Activated effector memory CD4-positive, alpha-beta T cell treated with Interleukin-2 at 50 U/mL for 16 hours (primary cell): ENCODE measurements at places on chromosomes 5 and 9.

DNA sequence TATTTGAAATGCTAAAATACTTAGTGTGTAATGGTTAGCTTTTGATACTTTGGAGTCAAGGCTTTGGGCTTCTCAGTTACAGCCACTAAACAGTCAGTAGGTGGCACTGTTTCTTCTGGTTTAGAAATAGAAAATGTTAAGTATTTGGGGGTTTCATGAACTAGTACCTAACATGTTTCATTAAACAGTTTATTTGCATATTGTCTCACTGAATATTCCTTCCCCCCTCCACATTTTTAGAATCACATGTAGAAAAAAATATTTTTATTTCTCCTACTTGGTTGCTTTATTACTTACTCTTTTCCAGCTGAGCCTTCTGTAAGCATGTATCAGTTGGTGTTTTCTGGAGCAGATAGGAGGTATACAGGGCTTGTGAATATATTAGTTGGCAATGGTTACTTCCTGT lies 48.0 kb downstream of the IPO11 start:
- DNase-seq, result no peak

DNA sequence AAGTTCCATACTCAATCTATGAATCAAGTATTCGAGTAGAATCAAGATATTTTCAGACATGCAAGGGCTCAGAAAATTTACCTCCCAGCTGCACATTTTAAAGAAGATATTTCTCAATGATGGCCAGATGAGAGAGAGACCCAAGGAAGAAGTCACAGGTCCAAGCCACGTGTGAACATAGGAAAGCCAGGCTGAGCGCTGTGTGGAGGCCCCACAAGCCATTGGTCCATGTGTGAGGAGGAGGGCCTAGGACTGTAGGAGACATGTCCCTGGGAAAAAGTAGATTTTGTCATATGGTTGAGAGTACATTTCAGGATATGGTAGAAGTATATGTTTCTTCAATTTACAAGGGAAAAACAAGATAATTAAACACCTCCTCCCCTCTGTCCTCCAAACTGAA lies 115.8 kb upstream of the RPS23 start:
- no peak for DNase-seq

DNA sequence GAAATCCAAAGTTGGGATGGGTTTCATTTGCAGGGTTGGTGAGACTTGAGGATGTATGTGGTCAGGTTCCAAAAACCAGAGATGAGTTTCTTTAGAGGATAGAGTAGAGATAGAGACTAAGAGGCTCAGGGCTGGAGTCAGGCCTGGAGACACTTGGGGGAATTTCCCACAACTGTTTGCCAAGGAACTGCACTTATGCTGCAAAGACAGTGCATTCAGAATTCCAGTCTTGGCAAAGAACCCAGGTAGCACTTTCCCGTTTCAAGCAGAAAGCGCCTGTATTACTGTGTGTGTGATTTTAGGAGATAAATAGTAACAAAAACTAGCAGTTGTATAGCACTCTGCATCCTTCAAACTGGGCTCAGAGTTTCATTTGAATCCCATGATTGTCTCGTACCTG lies 55.4 kb downstream of the SNCAIP start:
- DNase-seq, result no peak

DNA sequence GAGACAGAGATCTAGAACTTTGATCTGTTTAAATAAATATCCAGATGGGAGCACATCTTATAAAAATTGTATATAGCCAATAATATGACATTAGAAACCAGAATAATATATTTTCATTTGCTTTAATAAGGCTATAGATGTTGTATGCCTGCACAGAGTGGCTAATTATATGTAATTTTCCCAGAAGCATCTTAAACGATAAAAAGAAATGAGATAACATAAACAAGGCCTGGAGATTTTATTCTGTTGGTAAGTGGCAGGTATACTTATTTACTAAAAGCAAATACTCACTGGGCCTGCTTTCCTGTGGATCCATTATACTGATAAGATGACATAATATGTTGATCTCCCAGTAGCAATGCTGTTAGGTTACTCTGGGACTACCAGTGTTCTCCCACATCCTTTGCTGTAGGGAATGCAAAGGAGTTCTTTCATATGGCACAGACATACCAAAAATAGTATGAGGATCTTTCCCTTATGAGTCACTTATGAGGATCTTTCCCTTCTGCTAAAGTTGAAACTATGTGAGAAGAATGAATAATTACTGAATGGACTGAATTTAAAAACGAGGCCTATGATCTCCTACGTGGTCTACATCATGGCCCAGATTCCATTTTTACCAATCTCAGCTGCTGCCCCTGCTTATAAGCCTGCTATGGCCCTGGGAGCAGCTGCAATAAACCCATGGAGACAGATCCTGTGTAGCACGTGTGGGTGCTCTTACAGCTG lies 112.1 kb downstream of the NUDT12 start:
- DNase-seq, result no peak

GRCh38 chr9:34403554-34404380 lies 27.1 kb upstream of the MYORG start:
- peak; percentile 24 for DNase-seq

- DNase-seq, result no peak
These were observed 58.7 kb downstream of the RXRA start for GRCh38 chr9:134384811-134385479.

DNA sequence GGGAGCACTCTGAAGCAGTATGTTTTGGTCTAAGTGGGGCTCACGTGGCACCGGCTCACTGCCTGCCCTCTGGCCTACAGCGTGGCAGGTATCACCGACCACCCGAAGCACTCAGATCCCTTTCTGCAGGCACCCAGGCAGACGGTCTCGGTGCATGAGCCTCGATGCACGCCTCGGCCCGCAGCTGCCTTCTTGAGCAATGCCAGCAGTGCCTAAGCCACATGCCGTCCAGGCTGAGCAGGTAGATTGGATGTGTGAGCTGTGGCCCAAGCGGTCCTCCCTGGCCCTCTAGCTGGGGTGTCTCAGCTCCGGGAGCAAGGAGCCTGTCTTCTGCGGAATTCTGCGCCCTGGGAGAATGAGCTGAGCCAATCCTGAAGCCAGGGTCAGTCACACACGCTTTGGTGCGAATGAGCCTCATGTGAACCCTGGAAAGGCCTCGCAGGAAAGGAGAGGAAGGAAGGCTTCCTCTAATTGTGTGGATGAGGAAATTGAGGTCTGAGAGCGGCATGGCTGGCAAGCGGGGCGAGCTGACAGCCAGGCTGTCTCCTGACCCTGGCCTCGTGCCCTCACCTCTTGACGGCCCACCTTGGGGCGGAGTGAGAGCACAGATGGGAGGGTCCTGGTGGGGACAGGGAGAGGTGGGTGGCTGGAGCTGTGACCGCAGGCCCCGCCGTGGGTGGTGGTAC lies 14.4 kb downstream of the RXRA start:
- no peak for DNase-seq

- no peak for DNase-seq
These were observed 41.2 kb downstream of the THBS4 start for GRCh38 chr5:80076131-80077050.

DNA sequence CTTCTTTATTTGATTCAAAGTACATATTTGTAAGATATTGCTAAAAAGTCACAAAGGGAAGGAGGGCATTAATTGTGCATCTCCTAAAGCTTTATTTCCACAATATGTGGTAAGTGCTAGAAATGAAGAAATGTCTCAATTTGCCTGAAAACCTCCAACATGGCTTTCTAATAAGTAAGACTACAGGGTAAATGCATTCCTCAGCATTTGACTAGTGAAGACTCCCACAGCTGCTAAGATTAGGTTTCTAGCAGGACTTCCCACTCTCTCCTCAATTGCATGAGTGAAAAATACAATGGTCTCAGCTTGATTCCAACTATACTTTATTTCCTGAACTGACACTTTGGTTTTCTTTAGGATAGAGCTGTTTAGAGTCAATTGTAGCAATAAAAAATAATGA lies 162.1 kb downstream of the ELAVL2 start:
- DNase-seq, result no peak

DNA sequence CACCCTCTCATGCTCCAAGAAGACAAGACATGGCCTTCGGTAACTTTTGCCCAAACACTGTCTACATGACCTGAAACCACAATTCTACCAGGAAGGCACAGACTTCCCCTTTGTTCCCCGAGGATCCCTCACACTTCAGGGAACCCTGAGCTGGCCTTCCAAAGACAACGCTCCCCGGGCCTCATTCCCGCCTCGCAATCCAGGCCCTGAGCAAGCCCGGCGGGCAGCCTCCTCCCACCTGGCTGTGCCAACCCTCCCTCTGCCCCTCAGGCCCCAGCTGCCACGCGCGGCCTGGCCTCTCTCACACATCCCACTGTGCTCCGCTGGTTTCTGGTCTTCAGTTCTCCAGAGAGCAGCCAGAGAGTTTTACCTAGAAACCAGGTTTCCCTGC lies 7.3 kb downstream of the QSOX2 start:
- no peak for DNase-seq

GRCh38 chr9:24901319-24901718 lies 355.6 kb upstream of the IZUMO3 start:
- DNase-seq, result no peak

- DNase-seq, result no peak
These were observed 35.4 kb downstream of the GPR107 start for GRCh38 chr9:130089141-130089540.

DNA sequence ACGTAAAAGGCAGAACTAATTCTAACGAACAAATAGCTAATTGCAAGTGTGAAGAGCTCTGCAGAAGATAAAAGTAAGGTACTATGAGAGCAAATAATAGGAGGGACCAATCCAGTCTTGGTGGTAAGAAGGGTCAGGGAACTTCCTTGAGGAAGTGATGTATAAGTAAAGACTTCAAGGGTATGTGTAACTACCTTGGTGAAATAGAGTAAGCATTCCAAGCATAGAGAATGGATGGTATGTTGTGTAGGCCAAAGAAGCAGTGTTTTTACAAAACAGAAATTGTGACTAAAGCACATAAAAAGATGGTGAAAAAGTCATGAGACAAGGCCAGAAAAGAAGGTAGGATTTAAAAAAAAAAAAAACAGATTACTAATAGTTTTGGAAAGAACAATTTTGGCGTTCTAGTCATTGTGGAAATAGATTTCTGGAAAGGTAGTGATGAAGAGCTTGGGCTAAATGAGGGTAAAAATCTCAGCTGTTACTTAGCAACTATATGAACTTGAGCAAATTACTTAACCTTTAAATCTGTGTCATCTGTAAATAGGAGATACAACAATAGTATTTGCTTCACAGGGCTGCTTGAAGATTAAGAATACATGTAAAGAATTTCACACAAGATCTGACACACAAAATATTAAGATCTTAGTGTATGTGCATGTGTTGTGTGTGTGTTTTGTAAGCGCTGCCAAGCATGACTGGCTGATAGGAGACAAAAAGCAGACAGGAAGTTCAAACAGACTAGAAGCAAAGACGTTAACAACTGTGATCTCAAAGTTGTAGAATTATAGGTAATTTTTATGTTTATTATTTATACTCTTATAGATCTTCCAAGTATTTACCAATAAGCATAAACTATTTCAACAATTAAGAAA lies 73.5 kb downstream of the NR6A1 start:
- no peak for DNase-seq

DNA sequence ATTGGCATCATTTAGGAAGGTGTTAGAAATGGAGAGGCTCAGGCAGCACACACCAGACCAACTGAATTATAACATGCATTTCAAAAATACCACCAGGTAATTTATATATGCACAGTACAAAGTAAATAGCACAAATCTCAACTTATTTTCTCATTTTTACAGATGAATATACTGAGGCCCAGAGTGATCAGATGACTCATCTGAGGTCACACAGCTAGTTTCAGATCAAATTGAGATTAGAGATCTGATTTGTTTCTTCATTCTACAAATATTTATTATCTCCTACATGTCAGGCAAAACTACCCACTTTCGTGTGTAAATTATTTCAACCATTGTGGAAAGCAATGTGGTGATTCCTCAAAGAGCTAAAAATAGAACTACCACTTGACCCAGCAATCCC lies 507.1 kb downstream of the TLE4 start:
- DNase-seq, result no peak

- DNase-seq, result no peak
These were observed 93.8 kb upstream of the BNC2 start for GRCh38 chr9:16964228-16964627.

DNA sequence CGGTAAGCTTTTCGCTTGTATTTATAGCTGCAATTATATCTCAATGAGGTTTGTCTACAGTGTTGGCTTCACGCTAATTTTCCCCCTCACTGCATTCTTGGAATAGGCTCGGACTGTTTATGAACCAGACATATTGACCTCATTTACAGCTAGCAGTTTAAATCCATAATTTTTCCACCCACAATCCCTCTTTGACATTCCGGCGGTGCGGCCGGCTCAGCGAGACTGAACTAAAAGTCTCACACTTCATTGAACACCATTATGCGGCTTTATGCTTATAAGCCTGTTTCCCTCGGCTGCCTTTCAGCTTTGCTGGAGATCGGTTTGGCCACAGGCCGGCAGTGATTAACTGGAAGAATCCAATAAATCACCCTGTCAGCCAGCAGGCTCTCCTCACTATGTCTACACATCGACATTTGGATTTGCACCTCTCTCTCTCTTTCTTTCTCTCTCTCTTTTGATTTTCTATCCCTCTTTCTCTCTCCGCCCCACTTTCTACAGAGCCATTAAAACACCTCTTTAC lies 315.0 kb upstream of the TLE4 start:
- no peak for DNase-seq

GRCh38 chr9:37938121-37938891 lies 34.4 kb upstream of the SLC25A51 start:
- DNase-seq, result no peak

GRCh38 chr5:108830705-108831276 lies 83.1 kb downstream of the FER start:
- no peak for DNase-seq

DNA sequence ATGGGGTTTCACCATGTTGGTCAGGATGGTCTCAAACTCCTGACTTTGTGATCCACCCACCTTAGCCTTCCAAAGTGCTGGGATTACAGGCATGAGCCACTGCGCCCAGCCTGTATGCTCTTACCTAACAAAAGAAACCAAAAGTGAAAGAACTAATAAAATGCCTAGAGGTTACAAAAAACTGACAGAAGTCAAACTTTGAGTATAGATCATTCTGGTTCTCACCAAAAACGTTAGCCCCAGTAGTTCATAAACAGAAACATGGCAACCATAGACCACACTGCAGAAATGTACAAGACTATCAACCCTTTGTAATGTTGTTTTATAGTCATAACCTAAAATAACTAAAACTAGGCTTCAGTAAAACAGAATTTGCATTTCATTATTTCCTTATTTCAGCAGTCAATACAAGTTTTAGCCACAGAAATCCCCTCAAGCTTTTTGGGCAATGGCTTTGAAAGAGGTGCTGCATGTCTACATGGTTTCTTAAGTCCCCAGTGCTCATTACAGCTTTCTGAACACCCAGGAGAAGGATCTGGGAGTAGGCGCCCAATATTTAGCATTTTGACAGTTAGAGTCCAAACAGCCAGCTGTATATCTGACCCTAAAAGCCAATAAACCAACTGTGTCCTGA lies 72.5 kb downstream of the EPB41L4A start:
- DNase-seq, result no peak

GRCh38 chr5:81134066-81134465 lies 99.1 kb upstream of the CKMT2 start:
- DNase-seq, result no peak

- no peak for DNase-seq
These were observed 99.3 kb downstream of the FOCAD start for GRCh38 chr9:20783057-20784038.
